ENCODE measurements at places on chromosomes 16 and 17. TPM values are rescaled to one million over a fixed set of nuclear protein-coding genes. Genes with fewer than 3 reads are reported as not detected.

- DNase-seq: no peak
Measured at GRCh38 chr17:36931697-36932382, 5.4 kb upstream of the LHX1 start.

DNA sequence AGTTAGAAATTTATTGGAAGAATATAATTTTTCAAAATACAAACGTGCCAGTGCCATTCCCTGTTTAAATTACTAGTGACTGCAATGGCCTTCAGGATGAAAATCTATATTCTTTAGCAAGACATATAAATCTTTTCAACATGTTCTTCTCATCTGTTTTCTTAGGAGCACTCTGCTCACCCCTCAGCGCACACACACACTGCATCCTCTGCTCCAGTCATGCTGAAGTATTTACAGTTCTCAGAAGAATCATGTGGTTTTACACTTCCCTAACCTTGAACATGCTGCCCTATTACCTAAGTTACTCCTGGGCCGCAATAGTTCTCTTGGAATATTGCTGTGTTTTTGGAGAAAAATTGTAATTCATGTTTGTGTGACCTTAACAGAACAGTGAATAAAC, 820.6 kb downstream of the CDH8 start:
- DNase-seq: no peak

GRCh38 chr16:83701494-83701893, 106.3 kb upstream of the HSBP1 start:
- no peak for DNase-seq

- DNase-seq: no peak
Measured at GRCh38 chr17:51908841-51909537, 249.5 kb downstream of the CA10 start.

DNA sequence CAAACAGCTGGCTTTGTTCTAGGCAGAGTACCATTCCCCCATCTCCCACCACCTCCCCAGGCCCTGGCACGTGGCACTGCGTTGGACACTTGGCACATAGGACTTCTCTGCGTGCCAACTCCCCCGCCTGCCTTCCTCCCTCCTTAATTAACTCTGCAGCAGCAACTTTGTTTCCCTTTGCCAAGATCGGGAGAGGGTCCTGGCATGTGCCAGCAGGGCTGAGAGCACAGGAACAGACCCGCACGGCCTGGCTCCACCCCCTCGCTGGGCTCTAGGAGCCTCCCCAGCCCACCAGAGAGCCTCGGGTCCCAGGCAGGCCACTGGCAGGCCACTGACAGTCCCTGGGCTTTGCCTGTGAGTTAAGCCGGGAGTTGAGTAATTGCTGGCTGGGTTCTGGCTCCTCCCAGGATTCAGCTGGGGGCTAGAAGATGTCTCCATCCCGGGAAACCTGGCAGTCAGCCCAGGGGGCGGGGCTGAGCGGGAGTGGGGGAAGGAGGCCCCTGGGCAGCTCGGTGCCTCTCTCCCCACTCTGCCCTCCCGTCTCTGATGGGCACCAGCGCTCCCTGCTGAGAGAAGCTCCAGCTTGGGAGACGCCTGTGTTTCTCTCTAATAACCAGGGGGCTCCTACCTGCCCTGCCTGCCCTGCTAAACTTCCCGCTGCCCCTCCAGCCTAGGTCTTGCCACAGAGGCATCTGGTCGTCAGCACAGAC, 224.0 kb upstream of the TNRC6C start:
- peak; percentile 91 for DNase-seq

DNA sequence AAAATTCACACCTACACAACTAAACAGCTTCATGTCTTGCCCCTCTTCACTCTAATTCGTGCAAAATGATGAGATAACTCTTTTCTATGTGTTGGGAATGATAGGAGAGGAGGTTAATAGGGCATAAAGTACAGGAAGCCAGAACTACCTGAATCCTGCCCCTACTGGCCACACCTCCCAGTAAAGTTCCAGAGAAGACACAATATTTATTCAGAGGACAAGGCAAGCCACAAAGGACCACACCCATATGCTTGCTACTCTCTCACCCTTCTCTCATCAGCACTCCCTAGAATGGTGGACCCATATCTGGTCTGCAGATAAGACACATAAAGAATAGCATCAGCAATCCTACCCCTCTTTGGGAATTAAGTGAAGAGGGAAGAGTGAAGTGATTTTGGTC, 74.6 kb downstream of the ZNF18 start:
- no peak for DNase-seq

DNA sequence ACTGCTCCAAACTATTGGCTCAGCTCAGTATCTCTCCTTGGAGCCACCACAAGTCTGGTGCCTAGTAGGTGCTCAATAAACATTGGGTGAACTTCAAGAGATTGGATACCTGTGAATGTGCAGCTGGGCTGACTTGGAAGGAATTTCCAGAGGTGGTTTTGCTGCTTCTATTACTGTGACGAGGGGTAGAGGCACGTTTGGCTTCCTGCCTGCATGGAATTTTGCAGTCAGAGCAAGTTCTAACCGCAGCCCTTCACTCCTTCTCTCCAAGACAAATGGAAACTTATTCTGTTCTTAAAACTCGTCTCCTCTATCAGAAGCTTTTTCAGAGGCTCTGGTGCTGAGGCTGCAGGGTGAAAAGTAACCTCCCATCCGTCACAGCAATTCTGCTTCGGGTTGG, 342.5 kb downstream of the CPPED1 start:
- no peak for DNase-seq

GRCh38 chr16:9658586-9658985, 523.6 kb downstream of the GRIN2A start:
- DNase-seq: no peak

GRCh38 chr16:85753976-85754375, 3.1 kb upstream of the C16orf74 start:
- DNase-seq: no peak

DNA sequence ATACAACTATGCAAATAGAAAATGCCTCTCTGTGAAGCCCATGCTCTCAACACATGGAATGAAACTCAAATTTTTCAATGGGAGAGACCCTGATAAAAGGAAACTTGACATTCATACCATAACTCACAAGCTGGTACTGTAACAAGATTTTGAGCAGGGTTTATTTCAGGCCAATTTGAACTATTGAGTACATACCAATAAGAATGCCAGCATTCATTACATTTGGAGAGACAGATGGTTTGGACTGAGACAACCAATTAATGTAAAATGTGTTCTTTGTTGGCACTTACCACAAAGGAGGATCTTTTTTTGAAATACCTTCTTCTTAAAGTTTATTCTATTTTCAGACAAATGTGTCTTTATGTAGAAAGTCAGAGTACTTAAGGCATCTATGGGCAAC, 1357.0 kb upstream of the GOT2 start:
- no peak for DNase-seq

DNA sequence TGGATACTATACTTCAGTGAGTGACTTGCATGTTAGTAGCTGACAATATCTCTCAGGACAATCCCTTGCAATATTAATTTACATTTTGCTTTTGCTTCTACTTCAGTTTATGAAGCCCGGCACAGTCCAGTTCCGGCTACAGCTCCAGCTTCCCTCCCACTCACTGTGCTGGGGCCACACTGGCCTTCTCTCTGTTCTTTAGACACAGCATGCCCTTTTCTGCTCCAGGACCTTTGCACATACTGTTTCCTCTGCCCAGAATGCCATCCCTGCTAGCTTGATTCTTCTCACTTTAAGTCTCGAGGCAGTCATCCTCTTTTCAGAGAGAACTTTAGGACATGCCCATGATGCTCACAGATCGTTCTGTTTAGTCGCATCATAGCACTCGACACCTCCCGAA, 25.5 kb upstream of the LRRC75A start:
- DNase-seq: no peak

DNA sequence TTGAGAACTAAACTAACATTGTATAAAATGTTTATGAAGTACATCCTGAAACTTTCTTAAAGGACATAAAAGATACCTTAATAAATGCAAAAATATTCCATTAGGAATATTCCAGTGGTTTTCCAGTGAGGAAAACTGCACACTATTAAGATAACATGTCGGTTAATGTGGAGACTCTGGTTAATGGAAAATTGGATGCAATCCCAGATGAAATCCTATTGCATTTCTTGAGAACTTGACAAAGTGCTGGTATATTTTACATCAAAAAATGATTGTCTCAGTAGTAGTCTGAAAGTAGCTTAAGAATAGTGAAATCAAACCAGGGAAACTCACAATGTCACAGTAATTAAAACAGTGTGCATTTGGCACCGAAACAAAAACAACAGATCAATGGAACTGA, 202.5 kb upstream of the MON1B start:
- no peak for DNase-seq

DNA sequence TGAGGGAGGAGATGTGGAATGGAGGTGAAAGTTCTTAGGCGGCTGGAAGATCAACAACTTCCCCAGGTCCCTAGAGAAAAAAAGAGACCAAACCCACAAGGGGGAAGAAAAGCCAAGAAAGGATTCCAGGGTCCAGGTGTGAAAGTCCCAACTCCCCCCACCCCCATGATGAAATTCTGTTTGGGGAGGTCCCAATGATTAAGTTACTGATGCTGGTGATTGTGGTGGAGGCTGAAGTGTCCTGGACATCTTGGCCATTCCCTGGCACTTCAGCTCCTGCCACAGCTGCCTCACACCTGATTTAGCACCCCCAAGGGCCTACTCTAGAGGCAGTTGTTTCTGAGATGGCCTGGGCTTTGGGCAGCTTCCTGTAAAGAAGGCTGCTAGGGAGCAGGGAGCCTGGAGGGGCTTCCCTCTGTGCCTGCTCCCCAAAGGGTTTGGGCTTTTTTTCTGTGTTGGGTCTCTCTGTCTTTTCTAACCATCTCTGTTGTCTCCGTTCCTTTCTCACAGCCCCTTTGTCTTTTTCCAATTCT, 13.1 kb downstream of the HOXB4 start:
- DNase-seq: no peak

DNA sequence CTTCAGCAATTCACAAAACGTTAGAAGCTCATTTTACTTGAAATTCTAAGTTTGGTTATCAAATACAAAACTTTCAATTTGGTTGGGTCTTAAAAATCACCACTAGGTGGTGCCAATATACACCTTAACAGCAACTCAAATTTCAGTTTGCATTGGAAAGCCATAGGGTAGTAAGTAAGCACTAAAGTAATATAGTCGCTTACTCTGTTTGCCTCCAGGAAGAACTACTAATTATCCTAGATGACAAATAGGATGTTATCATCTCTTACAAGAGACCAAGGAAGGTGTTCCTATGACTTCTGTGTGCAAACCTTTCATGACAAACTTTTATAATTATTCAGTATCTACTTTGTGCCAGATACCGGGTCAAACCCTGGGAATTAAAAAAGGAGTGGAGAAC, 93.3 kb downstream of the MYO1D start:
- no peak for DNase-seq

DNA sequence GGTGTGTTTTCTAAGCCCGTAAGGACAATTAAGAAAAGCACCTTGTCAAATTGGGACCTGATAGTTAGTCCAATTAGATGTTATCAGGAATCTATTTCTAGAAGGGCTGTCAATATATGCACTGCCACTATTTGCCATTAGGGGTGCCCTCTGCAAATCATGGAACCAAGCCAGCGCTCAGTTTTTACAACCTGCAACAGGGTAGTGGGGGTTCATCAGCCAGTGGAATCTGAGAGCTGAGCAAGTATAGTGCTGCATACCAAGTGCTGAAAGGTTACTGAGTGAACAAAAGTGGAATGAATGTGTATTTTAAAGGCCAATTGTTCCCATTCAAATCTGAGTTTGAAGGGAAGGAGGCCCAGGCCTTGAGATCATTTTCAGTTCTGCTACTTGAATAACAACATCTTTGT, 10.4 kb downstream of the PRR11 start:
- no peak for DNase-seq

DNA sequence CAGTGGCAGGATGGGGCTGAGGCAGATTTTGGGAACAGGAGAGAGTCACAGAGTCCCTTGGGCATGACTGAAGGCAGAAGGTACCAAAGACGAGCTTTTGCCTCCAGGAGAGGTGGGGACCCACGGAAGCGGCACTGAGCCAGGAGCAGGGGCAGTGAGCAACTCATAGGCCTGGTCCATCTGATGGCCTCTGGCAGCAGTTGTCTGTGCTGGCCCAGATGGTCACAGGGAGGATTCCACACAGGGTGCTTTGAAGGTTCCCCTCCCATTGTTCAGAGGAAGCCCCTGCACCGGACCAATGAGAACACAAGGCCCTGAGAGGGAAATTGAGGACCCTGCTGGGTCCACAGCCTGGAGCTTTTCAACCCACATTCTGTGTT, 360.3 kb upstream of the TNRC6C start:
- DNase-seq: no peak

CWC25 gene
- 14.5 TPM for total RNA-seq

RNF222 gene
- not detected for total RNA-seq

ALOX15B gene
- total RNA-seq: 0.99 TPM

FBXL19 gene
- total RNA-seq: 63.9 TPM

GRIN2A gene
- 138 TPM for total RNA-seq

CHAD gene
- 5.1 TPM for total RNA-seq

OTOP2 gene
- not detected for total RNA-seq

CLTC gene
- 377 TPM for total RNA-seq

MRTFB gene
- 186 TPM for total RNA-seq

ZFPM1 gene
- total RNA-seq: 5.2 TPM

KCNG4 gene
- 1.00 TPM for total RNA-seq

TBC1D16 gene
- total RNA-seq: 42.1 TPM

All from dorsolateral prefrontal cortex (tissue), 122 donors.